SJSA1 (cell line): ENCODE measurements at places on chromosomes 3 and 15. TPM values are rescaled to one million over a fixed set of nuclear protein-coding genes. Genes with fewer than 3 reads are reported as not detected.

The FILIP1L gene
- 17.4 and 27.0 TPM in 2 replicates for total RNA-seq

DNA sequence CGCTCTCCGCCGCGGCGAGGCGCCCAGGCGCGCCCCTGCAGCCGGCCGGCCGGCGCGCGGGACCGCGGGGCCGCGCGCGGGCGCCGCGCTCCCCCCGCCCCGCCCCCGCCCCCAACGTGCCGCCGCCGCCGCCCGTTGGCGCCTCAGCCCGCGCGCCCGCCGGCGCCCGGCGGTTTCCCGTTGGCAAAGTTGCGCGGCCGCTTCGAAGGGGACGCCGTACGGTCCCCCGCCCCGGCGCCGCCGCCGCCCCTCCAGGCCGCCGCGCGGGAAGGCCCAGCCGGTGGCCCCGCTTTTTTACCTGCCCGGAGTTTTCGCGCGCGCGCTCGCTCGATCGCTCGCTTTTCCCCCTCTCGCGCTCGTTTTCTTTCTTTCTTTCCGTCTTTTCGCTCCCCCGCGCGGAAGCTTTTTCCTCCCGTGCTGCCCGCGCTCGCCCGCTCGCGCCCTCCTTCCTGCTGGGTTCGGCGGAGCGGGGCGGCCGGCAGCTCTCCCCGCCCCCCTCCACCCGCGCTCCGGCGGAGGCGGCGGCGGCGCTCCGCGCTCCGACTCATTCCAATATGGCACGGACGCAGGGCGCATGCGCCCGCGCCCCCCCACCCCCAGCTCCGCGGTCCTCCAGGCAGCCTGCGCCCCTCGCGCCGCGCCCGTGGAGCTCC lies at the start of gene SFMBT1:
TSS of gene SFMBT1 (minus strand) at position 556 of the 653 bp plus-strand sequence. CDS start 76,945 bp downstream, outside the sequence.
- peak; percentile 62 for DNase-seq

The GALNT15 gene
- total RNA-seq = 1.3 and 2.1 TPM in 2 replicates

The RHCG gene
- not detected in 2 replicates for total RNA-seq

The SACM1L gene
- total RNA-seq = 25.2 and 28.8 TPM in 2 replicates

The CCDC80 gene
- total RNA-seq = 58.4 and 74.8 TPM in 2 replicates

GRCh38 chr3:64612082-64612860 lies 75.5 kb downstream of the ADAMTS9 start:
- DNase-seq = no peak

The MRPL3 gene
- 164 and 213 TPM in 2 replicates for total RNA-seq

DNA sequence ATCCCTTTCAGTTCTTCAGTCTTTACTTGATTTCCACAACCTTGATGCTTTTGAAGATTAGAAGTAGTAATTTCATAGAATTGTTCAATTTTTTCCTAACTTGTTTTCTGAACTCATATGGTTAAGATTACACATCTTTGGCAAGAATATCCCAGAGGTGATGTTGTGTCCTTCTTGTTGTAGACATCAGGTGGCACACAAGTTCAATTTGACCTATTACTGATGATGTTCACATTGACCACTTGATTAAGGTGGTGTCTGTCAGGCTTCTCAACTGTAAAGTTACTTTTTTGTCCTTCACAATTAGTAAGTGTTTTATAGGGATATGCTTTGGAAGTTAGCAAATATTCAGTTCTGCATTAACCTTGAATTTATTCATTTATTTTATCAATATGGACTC lies 34.6 kb upstream of the THRB start:
- DNase-seq = no peak

GRCh38 chr3:27253831-27254230 lies 115.4 kb downstream of the NEK10 start:
- peak; percentile 47 for DNase-seq

The ISLR2 gene
- not detected in 2 replicates for total RNA-seq

DNA sequence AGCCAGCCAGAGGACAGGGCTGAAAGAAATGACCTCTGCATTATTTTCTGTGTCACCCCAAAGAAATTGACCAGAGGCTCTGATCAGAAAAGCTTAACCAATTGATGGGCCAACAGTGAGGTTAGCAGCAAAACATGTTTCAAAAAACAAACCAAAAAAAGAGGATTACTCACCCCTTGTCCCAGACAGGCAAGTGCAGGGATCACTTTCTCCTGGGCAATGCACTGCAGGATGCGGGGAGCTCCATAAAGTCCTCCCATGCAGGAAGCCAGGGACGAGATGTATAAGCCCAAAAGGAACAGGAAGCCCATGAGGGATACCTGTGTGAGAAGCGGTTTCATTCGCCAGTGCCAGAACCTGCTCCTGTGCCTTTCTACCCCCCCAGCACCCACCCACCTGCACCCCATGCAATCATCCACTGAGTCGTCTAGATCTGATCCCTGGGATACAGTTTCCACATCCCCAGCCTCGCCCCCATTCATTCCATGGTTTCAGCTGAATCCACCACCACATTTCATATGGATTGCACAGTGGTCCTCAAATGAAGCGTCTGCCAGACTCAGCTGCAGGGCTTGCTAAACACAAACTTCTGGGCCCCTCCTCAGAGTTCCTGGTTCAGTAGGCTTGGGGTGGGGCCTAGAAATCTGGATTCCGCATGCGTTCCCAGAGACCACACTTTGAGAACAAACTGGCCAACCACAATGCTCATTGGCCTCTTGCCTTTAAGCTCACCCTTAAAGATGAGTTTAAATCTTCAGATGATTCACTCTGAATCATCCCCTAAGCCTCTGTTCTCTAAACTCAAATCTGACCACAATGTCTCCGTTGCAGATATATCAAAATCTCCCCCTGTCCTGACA lies 54.4 kb upstream of the HEG1 start:
- peak; percentile 86 for DNase-seq
